ENCODE measurements at places on chromosomes 11 and 22. TPM values are rescaled to one million over a fixed set of nuclear protein-coding genes. Genes with fewer than 3 reads are reported as not detected.
A peak's percentile ranks its signal among the peaks of the same experiment; 100 is the strongest.

DNA sequence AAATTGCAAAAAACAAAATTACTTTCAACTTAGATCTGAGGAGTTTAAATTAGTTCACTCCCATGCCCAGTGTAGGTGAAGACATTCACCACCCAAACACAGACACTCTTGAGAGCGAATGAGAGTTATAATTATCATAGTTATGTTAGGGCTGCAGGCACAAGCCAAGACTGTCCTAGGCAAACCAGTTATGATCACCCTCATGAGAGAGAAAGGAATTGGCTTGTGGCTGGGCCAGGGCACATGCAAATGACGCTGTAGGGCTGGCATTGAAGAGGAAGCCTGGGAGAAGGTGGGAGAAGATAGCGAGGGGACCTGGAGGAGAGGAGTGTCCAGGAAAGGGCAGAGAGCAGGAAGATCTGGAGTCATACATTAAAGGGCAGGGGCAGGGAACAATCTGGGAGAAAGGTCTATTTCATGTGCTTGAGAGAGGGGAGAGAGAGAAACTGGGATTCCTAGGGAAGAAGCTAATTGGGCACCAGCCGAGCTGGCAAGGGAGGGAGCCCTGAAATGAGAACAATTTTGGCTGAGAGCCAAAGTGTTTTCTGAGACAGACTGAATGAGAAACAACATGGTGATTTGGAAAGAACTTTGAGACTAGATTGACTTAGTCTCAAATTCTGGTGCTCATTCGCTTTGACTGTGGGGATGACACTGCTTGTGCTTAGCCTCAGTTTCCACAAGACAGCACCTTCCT, 279.9 kb downstream of the KIRREL3 start:
- peak; percentile 21 for DNase-seq
- H3K4me3 ChIP-seq, result no peak overlapping the region
- H3K27ac ChIP-seq, result no peak overlapping the region

- H3K4me3 ChIP-seq, result no peak overlapping the region
- H3K27ac ChIP-seq, result no peak overlapping the region
- H3K4me1 ChIP-seq, result peaks cover 21% of the 10 kb centered on the region
- H3K36me3 ChIP-seq, result no peaks in the 10 kb centered on the region
These were observed 15.2 kb downstream of the PRR33 start for GRCh38 chr11:1876361-1877063.

DNA sequence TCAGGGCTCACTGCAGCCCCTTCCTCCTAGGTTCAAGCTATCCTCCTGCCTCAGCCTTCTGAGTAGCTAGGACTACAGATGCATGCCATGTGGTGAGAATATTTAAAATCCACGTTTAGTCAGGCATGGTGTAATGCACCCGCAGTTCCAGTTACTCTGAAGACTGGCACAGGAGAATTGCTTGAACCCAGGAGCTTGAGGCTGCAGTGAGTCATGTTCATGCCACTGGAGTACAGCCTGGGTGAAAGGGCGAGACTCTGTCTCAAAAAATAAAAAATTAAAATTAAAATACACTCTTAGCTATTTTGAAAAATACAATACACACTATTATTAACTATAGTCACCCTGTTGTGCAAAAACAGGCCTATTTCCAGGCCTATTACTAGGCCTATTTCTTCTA, 38.4 kb downstream of the NOX4 start:
- DNase-seq, result no peak
- no peak overlapping the region for H3K4me3 ChIP-seq
- H3K27ac ChIP-seq, result no peak overlapping the region
- H3K36me3 ChIP-seq, result no peaks in the 10 kb centered on the region

- H3K27me3 ChIP-seq, result no peaks in the 10 kb centered on the region
- H3K4me3 ChIP-seq, result no peak overlapping the region
- H3K4me1 ChIP-seq, result no peaks in the 10 kb centered on the region
- H3K36me3 ChIP-seq, result no peaks in the 10 kb centered on the region
- H3K27ac ChIP-seq, result no peak overlapping the region
- DNase-seq, result peak; percentile 64
These were observed 10.8 kb upstream of the OR51L1 start for GRCh38 chr11:4983841-4984240.

- no peak for DNase-seq
- H3K4me3 ChIP-seq, result no peak overlapping the region
- H3K27me3 ChIP-seq, result no peaks in the 10 kb centered on the region
- no peak overlapping the region for H3K27ac ChIP-seq
These were observed 111.6 kb downstream of the BLID start for GRCh38 chr11:122004446-122004845.

GRCh38 chr11:33692013-33692504, 8.6 kb downstream of the C11orf91 start:
- H3K4me1 ChIP-seq, result peaks cover 46% of the 10 kb centered on the region
- no peaks in the 10 kb centered on the region for H3K36me3 ChIP-seq
- peak overlapping the region; percentile 89 for H3K27ac ChIP-seq
- no peaks in the 10 kb centered on the region for H3K27me3 ChIP-seq
- no peak overlapping the region for H3K4me3 ChIP-seq

DNA sequence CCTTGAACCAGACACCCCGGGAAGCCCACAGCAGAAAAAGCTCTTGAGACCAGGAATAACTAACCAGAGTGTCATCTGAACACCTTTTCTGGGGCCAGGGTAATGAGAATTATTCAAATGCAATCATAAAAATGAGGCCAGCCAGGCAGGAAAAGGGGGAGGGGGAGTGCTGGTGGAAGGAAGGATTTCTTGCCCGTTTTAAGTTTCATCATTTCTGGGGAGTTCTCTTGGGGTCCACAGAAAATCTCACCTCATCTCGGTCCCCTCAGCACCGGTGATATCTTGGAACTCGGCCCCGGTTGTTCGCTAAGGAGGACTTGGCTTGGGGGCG, 495 bp upstream of the PKNOX2 start:
- H3K27me3 ChIP-seq, result no peaks in the 10 kb centered on the region
- no peak overlapping the region for H3K4me3 ChIP-seq
- H3K36me3 ChIP-seq, result no peaks in the 10 kb centered on the region
- H3K27ac ChIP-seq, result no peak overlapping the region

GRCh38 chr22:36415415-36416168, 27.8 kb upstream of the MYH9 start:
- no peaks in the 10 kb centered on the region for H3K36me3 ChIP-seq
- H3K27ac ChIP-seq, result no peak overlapping the region
- H3K27me3 ChIP-seq, result no peaks in the 10 kb centered on the region
- DNase-seq, result no peak
- no peak overlapping the region for H3K4me3 ChIP-seq

- no peaks in the 10 kb centered on the region for H3K4me1 ChIP-seq
- no peak overlapping the region for H3K27ac ChIP-seq
- DNase-seq, result no peak
- no peaks in the 10 kb centered on the region for H3K27me3 ChIP-seq
- H3K36me3 ChIP-seq, result no peaks in the 10 kb centered on the region
These were observed 100.3 kb downstream of the FAT3 start for GRCh38 chr11:92324890-92325289.

- no peak overlapping the region for H3K27ac ChIP-seq
- H3K4me3 ChIP-seq, result no peak overlapping the region
- no peaks in the 10 kb centered on the region for H3K36me3 ChIP-seq
- H3K27me3 ChIP-seq, result no peaks in the 10 kb centered on the region
- H3K4me1 ChIP-seq, result peaks cover 28% of the 10 kb centered on the region
- DNase-seq, result no peak
These were observed 69.4 kb downstream of the RBFOX2 start for GRCh38 chr22:35959121-35959800.

DNA sequence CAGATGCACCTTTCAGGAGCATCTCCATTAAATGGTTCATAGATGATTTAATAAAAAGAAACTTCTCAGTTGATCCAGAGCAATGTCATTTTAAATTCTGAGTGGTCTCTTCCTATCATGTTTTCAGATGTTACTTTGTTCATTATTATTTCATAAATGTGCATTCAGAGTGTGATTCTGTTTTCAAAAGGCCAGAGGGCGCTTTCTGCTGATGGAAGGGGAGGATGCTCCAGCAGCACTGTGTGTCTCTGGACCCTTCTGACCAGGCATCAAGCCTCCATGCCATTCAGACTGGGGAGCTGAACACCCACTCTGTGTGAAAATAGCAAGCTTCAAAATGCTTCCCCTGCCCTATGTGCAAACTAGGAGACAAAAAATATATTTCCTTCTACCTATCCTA, 23.9 kb upstream of the CRTAM start:
- no peak overlapping the region for H3K4me3 ChIP-seq
- no peaks in the 10 kb centered on the region for H3K36me3 ChIP-seq
- no peak for DNase-seq
- no peaks in the 10 kb centered on the region for H3K27me3 ChIP-seq
- peaks cover 15% of the 10 kb centered on the region for H3K4me1 ChIP-seq

GRCh38 chr22:24994070-24994763, 41.7 kb downstream of the KIAA1671 start:
- DNase-seq, result peak; percentile 48
- no peaks in the 10 kb centered on the region for H3K27me3 ChIP-seq
- no peaks in the 10 kb centered on the region for H3K36me3 ChIP-seq
- H3K27ac ChIP-seq, result no peak overlapping the region
- H3K4me1 ChIP-seq, result peaks cover 45% of the 10 kb centered on the region

DNA sequence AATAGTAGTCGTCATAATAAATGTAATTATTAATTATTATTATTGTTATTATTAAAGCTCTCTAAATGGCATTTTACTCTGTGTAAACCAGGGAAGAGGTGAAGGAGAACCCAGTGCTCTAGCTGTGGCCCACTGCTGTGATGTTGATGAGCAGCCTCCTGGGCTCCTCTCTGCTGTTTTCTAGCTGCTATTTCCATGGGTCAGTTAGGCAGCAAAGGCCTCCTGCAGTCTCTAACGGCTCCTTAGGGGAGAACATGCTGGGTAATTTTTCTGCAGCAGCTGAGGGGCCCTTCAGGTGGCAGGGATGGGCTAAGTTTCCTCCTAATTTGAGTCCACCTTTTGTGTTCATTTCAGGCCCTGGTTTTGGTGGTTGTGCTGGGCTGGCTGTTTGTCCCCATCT, 24.6 kb downstream of the SLC5A1 start:
- H3K27ac ChIP-seq, result no peak overlapping the region
- no peak overlapping the region for H3K4me3 ChIP-seq
- no peak for DNase-seq
- H3K27me3 ChIP-seq, result no peaks in the 10 kb centered on the region
- no peaks in the 10 kb centered on the region for H3K36me3 ChIP-seq

Gene IGSF22
- 0.33 TPM for total RNA-seq

Gene SPDYC
- total RNA-seq, result not detected

Gene ANGPTL5
- 1.2 TPM for total RNA-seq

Gene CYP2D6
- 0.73 TPM for total RNA-seq

Gene ST14
- 80.4 TPM for total RNA-seq
